Right lung (tissue), 10 donors: ENCODE measurements at places on chromosomes 7 and 10.

GRCh38 chr7:31029251-31030042 lies 22.7 kb upstream of the ADCYAP1R1 start:
- no peak for DNase-seq

GRCh38 chr7:102055181-102055976 lies 231.3 kb upstream of the SH2B2 start:
- no peak for DNase-seq

GRCh38 chr7:157462419-157462771 lies 125.6 kb downstream of the DNAJB6 start:
- DNase-seq, result no peak

- no peak for DNase-seq
Measured at GRCh38 chr7:53476566-53476965, 441.1 kb downstream of the POM121L12 start.

DNA sequence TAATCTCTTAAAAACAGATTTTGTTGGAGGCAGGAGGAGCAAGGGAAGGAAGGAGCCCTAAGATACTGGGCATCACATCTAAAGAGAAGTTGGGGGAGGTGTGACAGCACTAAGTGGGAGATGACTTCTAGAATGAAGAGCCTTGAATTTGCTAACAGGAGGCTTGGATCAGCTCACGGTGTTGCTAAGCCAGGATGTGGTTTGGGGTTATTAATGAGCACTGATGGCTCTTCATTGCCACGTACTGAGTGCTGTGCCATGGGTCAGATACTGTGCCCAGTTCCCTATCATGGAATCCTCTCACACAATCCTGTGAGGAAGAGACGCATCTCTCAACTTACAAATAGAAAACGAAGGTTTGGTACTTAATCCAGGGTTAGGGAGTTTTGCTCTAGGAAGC lies 78.5 kb downstream of the C7orf25 start:
- no peak for DNase-seq

DNA sequence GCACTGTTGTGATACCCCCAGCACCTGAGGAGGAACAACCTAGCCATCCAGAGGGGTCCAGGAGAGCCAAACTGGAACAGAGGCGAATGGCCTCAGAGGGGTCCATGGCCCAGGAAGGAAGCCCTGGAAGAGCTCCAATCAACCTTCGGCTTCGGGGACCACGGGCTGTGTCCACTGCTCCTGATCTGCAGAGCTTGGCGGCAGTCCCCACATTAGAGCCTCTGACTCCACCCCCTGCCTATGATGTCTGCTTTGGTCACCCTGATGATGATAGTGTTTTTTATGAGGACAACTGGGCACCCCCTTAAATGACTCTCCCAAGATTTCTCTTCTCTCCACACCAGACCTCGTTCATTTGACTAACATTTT lies 1.6 kb upstream of the CASP2 start:
- DNase-seq, result no peak

DNA sequence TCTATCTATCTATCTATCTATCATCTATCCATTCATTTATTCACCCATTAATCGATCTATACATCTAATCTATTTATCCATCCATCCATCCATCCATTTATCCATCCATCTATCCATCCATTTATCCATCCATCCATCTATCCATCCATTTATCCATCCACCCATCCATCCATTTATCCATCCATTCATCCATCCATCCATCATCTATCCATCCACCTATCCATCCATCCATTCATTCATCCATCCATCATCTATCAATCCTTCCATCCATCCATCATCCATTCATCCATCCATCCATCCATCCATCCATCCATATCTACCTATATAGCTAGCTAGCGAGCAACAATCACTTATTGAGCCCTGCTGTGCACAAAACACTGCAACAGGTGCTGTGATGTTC lies 953.1 kb upstream of the ZNF722 start:
- DNase-seq, result no peak

DNA sequence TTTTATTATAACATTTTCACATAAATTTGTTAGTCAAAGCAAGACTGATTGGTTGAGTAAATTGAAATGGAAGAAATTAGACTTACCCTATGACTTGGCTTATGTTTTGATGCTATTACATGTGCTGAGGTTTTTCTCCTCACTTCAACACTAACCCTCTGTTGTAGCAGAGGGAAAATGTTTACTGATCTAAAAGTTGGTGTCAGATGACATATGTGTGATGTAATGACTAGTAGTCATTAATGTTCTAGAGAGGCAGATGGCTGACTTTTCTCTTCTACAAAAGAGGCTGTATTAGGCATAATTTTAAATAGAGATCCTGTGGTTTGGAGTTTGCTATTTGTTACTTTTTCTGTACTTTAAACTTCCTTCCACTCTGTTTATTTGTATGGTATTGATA lies 266.0 kb downstream of the BBS9 start:
- DNase-seq, result no peak

GRCh38 chr7:28990200-28990960 lies 32.2 kb upstream of the TRIL start:
- DNase-seq, result no peak

DNA sequence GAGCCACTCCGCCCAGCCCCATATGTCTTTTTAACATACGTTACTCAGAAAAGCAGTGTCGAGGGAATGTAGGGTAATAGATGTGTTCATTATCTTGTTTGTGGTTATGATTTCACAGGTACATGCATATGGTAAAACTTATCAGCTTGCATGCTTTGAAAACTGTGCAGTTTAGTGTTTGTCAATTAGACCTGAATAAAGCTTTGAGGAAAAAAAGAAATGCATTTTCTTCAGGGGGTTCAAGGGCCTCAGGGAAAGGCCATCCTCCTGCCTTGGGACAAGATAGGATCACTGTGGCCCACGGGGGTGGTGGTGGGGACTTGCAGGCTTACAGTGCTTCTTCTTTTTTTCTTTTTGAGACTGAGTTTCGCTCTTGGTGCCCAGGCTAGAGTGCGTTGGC lies 16.0 kb upstream of the C10orf95 start:
- no peak for DNase-seq

GRCh38 chr7:107494315-107494751 lies 24.5 kb downstream of the GPR22 start:
- DNase-seq, result no peak

DNA sequence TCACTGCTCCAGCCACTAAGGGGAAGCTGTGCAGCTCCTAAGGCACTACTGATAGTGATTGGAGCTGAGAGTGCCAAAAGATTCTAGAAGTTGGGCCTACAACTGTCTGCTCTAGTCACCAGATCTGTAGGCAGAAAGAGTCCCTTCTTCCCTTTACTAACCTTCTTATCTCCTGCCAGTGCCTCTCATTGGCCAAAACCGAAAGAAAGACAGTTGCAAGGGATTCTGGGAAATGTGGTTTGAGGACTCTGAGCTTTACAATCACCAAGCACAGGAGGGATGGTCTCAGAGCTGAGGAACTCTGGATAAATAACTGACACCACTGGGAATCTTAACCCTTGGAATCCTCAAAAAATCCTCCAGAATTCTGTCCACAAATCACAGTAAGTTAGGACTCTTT lies 615.8 kb downstream of the CCSER2 start:
- DNase-seq, result no peak

- no peak for DNase-seq
Measured at GRCh38 chr10:62463364-62463763, 89.2 kb downstream of the ZNF365 start.

DNA sequence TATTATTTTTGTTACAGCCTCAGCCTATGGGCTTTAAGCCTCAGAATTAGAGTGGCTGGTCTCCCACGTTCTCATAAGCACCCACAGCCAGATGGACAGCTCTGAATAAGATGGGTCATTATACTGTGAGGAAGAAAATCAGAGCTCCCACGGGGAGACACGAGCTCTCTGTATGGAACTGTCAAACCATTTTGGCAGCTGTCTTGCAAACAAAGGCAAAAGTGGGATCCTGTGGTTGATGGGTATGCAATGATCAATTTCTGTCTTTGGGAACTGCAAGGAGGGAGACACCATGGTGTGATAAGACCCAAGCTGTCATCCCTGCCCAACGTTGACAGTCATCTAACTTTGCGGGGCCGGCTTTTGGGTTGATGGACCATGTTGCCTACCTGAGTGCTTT lies 614.3 kb downstream of the TYW1 start:
- no peak for DNase-seq

DNA sequence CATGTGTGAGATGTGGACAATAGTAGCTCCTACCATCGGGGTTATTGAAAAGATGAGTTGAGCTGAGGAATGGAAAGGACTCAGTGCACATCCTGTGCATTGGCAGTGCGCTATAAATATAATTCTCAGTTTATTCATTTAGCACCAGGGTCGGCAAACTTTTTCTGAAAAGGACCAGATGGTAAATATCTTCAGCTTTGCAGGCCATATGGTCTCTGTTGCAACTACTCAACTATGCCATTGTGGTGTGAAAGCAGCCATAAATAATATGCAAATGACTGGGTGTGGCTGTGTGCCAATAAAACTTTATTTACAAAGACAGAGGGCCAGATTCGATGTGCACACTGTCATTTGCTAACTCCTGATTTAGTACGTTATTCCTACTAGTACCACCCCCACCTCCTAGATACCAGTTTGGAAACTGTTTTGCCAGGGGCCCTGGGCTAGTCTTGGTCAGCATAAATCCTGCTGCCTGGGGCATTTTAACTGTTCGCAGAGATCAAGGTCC lies 422.9 kb upstream of the MKI67 start:
- DNase-seq, result no peak
